Stimulated activated CD8-positive, alpha-beta memory T cell treated with anti-CD3 and anti-CD28 coated beads, Interleukin-12 subunit alpha, Interleukin-12 subunit beta, amount 100 ng/mL, for 4 hours (primary cell): ENCODE measurements at places on chromosomes 7 and 10.

- no peak for DNase-seq
These were observed 66.7 kb upstream of the PDZD8 start for GRCh38 chr10:117441812-117442443.

DNA sequence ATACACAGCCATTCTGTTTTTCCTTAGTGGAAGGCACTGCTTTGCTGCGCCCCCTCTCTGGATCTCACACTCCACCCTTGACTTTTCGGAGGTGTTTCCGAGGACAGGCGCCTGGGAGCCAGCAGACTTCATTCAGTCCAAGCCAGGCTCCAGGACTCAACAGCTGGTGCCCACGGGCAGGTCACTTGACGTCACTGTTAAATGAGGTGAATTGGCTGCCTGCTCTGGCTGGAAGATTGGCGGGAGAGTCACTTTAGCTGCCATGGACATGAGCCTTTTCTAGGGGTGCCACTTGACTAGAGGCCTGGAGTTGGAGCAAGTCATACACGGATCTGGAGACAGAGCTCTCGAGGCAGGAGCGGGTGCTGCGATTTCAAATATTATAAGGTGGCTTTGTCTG is 3.2 kb downstream of the HTRA1 start:
- no peak for DNase-seq

- DNase-seq = no peak
These were observed 533.6 kb downstream of the GATA3 start for GRCh38 chr10:8588135-8588534.

- DNase-seq = no peak
These were observed 126.8 kb downstream of the SKIDA1 start for GRCh38 chr10:21398563-21399231.

GRCh38 chr7:134701272-134701671 is 54.6 kb downstream of the BPGM start:
- DNase-seq = no peak

GRCh38 chr10:50044941-50045664 is 22.7 kb upstream of the WASHC2A start:
- DNase-seq = no peak

DNA sequence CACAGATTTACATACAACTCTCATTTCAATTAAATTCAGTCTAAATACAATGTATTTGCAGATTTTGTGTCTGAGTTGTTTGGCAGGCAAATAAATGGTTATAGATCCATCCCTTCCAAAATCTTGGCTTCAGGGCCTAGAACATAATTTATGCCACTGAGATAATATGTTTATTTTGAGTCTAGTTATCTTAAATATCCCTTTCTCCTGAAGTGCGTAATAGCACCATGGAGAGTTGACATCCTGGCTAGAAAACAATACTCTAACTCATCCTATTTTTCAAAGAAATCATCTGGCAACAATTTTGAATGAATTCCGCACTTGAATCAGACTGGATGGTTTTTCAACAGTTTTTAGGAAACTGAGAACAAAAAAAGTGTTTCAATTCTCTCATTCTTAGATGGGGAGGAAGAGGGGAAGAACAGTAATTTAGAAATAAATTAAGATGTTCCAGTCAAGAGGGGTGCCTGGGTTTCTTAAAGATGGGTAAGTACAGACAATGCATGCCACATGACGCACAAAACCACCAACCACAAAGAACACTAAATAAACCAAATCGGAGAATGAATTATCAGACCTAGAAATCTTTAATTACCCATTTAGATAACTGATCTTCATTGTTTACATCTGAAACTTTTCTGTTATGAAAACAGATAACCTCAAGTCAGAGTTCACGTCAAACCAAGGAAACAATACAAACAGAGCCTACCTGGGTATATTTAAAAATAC is 228.7 kb upstream of the PTN start:
- no peak for DNase-seq

DNA sequence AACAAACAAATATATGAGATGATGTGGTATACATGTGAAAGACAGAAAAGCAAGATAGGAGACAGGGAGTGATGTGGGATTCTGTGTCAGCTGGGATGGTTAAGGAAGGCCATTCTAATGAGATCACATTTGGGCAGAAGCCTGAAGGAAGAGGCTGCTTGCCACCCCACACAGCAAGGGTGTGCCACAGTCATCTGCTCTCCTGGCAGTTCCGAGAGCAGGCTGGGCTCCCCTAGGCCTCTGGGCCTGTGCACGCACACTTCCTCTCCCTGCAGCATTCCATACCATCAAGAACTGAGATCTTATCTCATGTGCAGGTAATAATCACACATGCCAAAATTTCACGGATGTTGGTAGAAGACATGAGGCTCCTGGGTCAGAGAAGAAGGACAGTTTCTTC is 43.1 kb downstream of the SYPL1 start:
- no peak for DNase-seq

DNA sequence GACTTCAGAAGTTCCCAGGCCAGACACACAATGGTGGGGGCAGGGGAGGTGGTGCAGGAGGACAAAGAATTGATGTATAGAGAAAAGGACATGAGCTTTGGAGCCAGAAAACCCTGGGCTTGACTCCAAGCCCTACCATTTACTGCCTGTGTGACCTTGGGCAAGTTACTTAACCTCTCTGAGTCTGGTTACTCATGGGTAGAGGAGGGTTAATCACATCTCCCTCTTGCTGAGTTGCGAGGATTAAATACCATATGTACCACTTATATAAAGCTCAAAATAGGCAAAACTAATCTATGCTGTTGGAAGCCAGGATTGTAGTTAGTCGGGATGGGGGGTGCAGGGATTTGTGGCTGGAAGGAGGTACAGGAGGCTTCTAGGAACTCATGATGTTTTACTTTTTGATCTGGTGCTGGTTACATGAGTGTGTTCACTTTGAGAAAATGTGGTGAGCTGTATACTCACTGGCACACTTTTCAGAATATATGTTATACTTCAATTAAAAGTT is 106.8 kb downstream of the SLIT1 start:
- no peak for DNase-seq
